ENCODE measurements at places on chromosomes 11 and 22. TPM values are rescaled to one million over a fixed set of nuclear protein-coding genes. Genes with fewer than 3 reads are reported as not detected.

DNA sequence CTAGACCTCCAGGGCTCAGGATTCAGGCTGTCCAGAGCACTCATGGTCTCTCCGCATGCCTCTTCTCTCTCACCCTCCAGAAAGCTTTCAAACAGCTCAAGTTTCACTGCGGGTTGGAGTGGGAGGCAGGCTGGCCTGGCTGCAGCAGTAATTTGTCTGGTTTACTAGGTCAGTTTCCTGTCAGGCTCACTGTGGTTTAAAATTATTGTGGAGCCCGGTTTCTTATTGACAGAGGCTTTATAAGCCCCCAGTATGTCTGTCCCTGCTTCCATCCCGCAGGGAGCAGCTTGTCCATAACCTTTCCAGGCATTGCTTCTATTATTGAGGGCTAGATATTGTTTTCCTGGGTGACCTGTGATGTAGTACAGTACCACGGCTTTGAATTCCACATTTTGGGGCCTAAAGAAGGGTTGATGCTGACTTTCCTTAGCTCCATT is 235.3 kb upstream of the SORL1-AS1 start:
- no peak for ATAC-seq

COA4 gene
- total RNA-seq = 46.8 TPM

GRCh38 chr22:39230261-39231196 is 14.3 kb downstream of the PDGFB start:
- no peak for ATAC-seq

DNA sequence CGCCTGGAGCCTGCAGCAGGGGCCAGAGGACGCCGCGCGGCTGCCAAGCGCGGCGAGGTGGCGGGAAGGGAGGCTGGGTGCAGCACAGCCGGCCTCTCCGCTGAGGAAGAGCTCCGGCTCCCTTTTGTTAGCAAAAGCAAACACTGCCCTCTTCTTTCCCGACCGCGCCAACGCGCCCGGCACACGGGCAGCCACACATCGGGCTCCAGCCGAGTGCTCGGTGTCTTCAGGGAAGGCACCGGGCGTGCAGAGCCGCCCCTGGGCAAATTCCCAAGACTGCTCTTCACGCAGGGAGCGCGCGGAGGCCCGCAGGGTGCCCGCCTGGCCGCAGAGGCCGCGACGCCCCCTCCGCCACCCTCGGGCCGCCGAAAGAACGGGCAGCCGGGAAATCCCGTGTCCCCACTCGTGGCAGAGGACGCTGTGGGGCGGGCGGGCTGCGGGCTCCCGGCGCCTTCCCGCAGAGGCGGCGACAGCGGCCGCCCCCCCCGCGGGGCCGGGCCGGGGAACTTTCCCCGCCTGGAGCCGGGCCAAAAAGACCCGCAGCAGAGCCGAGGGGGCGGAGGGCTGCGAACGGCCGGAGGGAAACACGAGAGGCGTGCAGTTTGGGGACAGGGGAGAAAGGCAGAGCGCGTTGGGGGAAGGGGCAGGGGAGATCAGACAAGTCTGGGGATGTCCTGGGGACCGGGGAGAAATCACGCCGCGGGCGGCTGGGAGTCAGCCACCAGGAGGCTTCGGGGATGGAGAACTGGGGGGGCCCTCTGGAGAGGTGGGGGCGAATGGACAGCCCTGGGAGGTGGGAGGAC is 931 bp downstream of the CADM1 start:
- peak; percentile 39 for ATAC-seq

GRCh38 chr11:130852589-130852988 is 63.7 kb downstream of the SNX19 start:
- ATAC-seq = no peak

- ATAC-seq = no peak
Measured at GRCh38 chr11:69982690-69983570, 95.2 kb upstream of the ANO1 start.

- no peak for ATAC-seq
Measured at GRCh38 chr11:92082652-92083051, 142.0 kb upstream of the FAT3 start.

GRCh38 chr11:74611369-74611861 is 19.0 kb downstream of the POLD3 start:
- peak; percentile 48 for ATAC-seq

- ATAC-seq = peak; percentile 13
Measured at GRCh38 chr11:115739878-115740277, 235.7 kb upstream of the CADM1 start.

DNA sequence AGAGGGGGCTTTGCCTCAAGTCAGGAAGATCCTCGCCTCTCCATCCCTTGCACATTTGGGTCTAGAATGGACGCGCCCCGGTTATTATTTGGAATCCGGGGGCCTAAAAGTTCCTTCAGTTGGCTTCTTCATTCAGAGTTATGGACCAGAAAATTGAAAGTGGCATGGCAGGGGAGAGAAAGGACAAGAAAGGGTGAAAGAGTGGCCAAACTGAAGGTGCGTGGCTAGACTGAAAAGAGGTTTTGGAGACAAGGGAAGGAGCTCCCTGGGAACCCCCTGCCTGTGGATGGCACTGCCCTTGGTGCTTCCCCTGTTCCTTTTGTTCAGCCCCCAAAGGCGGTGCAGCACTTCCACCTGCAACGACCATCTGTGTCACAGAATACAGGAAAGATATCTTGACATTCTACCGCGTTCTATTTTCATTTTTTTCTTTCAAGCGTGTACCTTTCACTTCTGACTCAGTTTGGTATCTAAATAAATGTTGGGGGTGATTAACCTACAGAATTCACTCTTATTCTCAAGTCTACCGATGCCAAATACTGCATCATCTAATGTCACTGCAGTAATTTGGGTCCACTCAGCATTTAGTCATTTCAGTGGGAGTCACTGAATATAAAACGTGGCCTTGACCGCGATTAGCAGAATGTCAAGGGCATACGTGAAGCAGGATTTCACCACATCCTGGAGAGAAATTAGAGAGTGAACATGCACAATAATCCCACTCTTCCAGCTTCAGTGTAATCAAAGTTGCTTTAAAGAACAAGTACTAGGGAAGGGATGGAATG is 88.1 kb upstream of the ARHGAP32 start:
- no peak for ATAC-seq

- ATAC-seq = no peak
Measured at GRCh38 chr11:62435846-62436660, 17.2 kb downstream of the SCGB1A1 start.

- ATAC-seq = no peak
Measured at GRCh38 chr11:21631991-21632390, 560.9 kb upstream of the ANO5 start.
